Stimulated activated CD4-positive, alpha-beta T cell treated with anti-CD3 and anti-CD28 coated beads, Interleukin-1b, Interleukin-23, amount 100 ng/mL, for 24 hours (primary cell): ENCODE measurements at places on chromosomes 16 and 17.

DNA sequence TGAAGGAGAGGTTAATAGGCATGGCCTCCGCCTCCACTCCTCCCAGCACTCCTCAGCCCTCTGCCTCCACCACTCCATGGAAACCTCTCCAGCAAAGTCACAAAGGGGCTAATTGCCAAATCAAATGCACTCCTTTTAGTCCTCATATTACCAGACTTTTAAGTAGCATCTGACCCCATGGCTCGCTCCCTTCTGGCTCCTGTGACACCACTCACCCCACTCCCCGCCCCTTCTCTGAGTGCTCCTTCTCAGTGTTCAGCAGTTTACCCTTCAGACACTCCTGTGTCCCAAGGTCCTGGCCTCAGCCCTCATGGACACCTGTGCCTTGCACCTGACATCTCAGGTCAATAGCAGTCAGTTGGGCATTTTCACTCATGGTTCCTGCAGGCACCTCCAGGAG, 243.5 kb upstream of the CCL2 start:
- DNase-seq, result no peak

DNA sequence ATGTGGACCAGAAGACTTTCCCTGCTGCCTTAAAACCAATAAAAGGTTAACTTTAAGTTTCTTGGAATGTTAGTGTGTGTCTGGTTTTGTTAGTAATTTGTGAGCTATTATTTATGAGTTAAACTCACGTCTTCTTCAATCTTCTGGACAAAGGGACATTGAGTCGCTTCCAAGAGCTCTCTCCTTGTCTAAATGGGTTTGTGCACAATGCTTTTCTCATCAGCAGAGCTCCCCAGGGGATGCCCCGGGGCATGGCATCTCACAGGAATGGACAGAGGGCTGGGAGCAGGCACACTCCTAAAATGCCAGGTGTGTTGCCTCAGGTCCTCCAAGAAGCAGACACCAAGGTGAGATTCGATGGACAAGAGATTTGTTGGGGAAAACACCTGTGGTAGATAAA, 90.5 kb downstream of the RGS9 start:
- DNase-seq, result no peak

- DNase-seq, result no peak
These were observed 66.0 kb downstream of the CDK12 start for GRCh38 chr17:39527220-39527813.

- DNase-seq, result no peak
These were observed 50.7 kb downstream of the ANKRD11 start for GRCh38 chr16:89439659-89440058.

DNA sequence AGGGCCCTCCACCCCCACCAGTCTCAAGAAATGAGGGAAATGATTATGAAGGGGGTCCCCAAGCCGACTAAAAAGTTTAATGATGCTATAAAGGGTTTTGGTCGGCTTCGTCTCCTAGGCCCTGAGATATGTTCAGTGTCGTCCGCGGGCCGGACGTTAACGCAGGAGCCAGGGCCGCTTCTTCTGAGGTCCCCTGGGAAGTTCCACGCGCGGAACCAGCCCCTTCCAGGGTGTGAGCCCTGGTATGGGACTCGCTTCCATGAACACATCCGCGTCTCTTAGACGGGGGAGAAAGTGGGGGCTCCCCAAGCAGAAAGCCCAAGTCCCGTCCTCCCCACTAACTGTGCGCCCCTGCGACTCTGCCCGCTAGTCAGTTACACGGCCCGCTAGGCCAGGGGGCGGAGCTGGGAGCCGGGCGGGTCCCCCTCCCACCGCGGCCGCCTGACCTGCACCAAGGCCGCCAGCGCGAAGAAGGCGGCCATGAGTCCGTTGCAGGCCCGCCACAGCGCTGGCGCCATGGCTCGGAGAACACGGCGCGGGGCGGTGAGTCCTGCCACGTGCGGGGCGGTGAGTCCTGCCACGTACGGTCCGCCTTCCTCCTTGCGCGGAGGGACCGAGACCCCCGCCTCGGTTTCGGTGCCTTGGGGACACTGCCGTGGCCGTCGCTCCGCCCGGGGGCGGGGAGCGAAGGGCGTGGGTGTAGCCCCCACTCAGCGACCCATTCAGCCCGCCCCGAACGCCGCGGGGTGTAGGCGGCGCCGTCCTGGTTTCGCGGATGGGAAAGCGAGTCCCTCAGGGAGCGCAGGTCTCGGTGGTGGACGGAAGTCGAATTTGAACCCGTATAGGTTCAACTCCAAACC, at the start of gene TMEM220:
Gene TMEM220, minus strand, starts transcription at position 690 of the 860 bp plus-strand sequence. Its CDS starts 172 bp downstream, at position 518.
- DNase-seq, result no peak

GRCh38 chr17:17365476-17366110, 62.4 kb downstream of the NT5M start:
- DNase-seq, result no peak
